NCI-H2171 treated with DMSO at 0.1 percent for 48 hours (cell line): ENCODE measurements at places on chromosomes 1 and 21.
A peak's percentile ranks its signal among the peaks of the same experiment; 100 is the strongest.

DNA sequence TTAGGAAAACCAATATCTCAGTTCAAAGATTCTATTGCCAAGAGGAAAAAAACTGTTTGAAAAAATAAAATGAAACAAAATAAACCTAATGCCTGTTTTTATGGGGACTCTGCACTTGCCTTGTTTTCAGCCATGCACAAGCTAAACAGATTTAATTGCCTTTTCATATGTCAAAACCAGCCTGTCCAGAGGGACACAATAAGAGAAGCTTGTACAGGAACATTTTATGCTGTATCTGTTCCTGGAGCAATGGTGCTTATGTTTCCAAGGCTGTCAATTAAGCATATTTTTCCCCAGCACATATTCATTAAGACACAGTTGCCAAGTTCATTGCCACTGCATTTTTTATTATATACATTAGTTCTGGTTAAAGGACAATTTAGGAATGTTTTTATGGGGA is 470.9 kb downstream of the LRRIQ3 start:
- no peak for DNase-seq

DNA sequence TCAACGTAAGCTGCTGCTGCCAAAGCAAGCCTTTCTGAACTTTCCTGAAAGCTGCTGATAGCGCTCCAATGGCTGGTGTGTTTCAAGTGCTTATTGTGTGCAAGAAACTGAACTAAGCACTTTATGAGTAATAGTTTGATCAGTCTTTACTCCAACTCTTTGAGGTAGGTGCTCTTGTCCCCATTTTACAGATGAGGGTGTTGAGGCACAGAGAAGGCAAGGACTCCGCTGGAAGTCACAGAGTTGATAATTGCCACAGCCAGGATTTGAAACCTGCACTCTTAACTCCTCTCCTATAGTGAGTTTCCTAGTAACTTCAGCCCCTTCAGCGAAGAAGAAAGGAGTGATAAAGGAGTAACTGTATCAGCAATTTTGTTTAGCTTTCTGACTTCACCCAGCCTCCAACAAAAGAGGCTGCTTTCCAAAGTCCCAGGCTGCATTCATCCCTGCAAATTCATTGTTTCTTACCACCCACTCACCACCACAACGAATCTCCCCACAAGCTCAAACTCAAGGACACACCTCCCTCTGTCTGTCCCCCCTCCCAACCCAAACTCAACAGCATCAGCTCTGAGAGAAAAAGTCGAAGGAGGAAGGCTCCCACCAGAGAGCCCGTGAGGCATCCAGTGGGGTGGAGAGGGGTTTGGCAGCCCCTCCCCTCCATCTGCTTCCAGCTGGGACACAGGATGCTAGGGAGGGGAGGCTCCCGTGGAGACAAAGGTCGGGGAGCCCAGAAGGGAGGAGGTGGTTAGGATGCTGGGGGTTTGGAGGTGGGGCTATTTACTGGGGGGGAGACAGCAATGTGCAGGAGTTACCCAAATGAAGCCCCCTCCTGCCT is 139.6 kb downstream of the NAV1 start:
- DNase-seq = peak; percentile 86

- DNase-seq = peak; percentile 26
These were observed 66.1 kb upstream of the AKT3 start for GRCh38 chr1:243916160-243916559.

DNA sequence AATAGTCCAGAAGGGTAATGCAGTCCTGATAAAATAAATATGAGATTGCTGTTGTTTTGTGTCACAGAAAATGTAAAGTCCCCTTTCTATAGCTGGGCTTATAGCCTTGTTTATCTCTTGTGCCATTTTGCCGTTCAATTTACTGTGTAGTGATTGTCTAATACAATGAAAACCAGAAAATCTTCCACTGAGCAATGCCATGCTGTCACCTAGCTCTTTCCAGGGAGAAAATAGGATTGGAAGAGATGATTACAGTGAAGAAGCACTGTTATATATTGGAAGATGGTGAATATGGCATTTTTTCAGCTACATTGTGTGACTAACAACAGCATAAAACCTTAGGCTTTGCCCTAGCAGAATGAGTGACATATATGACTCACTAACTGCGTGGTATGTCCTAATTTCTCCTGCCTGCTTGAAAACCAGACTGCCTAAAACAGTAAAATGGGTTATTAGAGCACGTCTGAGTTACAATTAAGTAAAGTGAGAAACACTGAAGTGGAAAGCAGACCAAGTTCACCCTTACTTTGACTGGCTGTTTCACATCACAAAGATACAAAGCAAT is 332.4 kb upstream of the ZP4 start:
- DNase-seq = no peak

GRCh38 chr1:174169342-174169741 is 10.0 kb downstream of the RABGAP1L start:
- DNase-seq = no peak

GRCh38 chr1:172674831-172675613 is 16.1 kb downstream of the FASLG start:
- no peak for DNase-seq

DNA sequence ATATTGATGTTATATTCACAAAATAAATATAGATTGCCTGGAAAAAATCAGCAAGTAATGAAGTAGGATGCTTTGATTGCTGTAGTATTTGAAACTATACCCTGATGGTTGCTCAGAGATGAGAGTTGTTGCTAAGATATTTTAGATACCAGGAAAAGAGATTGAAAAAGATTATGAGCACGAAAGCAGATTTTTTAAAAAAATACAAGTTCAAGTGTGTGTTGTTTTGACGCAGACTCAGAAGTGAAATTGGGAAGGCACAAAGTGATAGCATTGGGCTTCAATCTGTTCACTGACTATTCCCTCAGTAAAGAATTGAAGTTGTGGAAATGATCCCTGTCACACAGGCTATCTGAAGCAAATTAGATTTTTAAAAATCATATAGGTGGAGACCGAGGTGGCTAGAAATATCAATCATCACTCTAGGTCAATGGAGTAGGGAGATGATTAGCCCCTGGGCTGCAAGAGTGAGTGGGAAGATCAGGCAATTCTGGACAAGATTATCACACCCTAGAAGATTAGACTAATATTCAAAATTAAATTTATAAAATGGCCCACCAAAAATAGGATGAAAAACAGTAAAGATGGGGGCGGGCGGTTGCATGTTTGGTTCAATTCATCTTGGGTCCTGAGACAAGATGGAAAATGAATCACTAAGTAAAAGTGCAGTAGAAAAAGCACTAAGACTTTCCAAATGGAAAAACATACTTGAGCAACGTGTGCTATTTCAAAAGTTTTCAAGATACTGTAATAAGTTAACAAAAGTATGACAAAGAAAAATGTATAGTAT is 41.5 kb upstream of the LRRC8D start:
- no peak for DNase-seq

- DNase-seq = no peak
These were observed 76.0 kb downstream of the MAN1C1 start for GRCh38 chr1:25692560-25692959.

DNA sequence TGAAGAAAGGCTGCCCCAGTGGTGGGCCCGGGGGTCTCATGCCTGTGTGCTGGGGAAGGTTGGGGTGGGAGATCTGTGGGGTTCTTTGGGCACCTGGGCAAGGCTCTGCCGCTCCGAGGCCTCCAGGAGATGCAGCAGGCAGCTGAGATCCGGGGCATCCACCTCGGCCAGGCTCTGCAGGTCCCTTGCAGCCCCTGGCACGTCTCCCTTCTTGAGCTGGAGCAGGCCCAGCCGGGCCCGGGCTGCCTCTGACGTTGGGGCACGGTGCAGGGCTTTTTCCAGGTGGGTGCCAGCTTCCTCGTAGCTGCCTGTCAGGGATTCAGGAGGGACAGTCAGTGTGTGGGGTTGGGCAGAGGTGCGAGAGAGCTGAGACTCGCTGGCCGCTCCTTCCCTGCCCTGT is 11.4 kb upstream of the MMEL1 start:
- DNase-seq = no peak

GRCh38 chr1:78640462-78640861 is 9.2 kb upstream of the IFI44 start:
- no peak for DNase-seq

DNA sequence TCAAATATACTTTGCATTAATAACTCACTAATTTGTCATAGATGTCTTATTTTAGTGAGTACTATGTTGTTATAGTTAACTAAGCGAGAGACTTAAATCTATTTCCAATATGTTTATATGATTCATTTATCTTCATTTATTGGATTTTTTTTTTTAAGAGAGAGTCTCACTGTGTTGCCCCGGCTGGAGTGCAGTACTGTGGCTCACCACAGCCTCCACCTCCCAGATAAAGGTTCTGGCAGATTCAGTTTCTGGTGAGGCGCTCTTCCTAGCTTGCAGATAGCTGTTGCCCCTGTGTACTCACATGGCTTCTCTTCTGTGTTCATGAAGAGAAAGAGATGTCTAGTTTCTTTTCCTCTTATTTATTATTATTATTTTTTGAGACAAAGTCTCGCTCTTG is 43.9 kb downstream of the SNRPE start:
- no peak for DNase-seq

DNA sequence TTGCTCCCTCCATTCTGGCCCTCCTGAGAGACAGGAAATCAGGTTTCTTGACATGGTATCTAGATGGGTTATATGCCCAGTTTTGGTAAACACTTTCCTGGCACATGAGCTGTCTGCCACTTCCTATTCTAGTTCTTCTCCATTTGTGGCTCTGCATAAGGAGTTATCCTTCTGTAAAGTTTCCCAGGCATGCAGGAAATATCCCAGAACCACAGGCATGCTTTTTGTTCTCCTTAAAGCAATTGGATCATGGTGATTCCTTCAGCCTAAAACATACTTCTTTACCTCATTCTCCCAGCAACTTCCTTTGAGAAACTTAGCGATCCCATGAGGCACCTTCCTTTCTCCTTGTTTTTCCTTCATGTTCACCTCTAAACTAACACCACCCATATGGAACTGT is 199.8 kb downstream of the CRB1 start:
- no peak for DNase-seq

DNA sequence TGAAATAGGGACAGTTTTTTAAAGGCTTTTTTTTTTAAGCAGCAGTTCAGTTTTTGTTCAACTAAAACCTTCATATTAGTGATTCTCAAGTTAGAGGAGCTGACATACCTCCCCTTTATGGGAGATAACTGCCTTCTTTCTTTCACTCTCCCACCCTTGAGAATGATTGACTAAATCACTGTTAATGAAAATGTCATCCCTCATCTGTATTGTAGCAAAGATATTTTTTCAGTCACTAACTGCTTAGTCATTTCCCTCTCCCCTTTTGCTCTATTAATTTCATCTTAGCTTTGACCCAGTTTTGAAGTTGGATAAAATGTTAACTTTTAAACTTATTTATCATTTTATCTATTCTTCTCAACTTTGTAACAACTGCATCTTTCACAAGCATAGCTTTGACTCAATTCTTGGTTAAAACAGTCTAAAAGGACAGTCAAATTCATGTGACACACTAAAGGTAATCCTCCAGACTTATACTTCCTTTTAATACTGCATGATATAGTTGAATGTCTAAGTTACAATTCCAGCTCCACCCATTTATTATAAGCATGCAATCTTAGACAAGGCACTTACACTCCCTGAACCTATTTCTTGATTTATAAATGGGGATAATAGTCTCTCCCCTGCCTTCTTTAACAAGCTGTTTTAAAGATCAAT is 17.1 kb downstream of the CAPZA1 start:
- no peak for DNase-seq

DNA sequence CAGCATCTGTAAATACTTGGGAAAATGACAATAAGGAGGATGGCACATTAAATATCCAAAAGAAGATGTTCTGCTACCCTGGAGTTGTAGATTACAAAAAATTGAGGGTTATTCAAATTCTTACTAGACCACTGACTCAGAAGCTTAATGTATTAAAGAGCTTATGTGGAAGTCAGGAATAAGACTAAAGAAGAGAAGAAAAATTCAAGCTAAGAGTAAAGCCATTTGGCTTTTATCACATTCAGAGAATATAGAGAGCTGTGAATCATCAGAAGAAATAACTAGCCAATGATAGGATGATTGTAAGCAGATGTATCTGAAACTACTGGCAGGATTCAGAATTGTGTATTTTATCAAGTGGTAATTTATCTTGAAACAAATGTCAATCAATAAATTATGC is 237.0 kb downstream of the TBX15 start:
- no peak for DNase-seq

- DNase-seq = no peak
These were observed at the start of gene CTSK for GRCh38 chr1:150808121-150808520. Gene CTSK, minus strand, starts transcription at chr1:150808260. Its CDS starts 1,455 bp downstream, at chr1:150806805.

DNA sequence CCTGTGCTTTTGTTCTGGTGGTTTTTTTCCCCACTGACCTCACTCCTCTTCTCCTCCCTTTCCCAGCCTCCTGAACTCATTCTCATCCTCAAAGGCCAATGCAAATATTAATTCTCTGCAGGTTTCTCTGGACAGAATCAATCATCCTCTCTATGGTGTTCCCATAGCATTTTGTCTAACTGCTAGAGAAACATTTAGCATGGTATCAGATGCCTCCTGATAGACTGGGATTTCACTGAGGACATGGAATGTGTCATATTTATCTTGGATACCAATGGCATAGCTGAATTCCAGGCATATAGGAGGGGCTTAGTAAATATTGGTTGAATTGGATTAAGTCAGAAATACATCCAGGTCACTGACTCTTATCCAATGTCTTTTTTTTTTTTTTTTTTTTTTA is 46.1 kb upstream of the SRP9 start:
- no peak for DNase-seq

DNA sequence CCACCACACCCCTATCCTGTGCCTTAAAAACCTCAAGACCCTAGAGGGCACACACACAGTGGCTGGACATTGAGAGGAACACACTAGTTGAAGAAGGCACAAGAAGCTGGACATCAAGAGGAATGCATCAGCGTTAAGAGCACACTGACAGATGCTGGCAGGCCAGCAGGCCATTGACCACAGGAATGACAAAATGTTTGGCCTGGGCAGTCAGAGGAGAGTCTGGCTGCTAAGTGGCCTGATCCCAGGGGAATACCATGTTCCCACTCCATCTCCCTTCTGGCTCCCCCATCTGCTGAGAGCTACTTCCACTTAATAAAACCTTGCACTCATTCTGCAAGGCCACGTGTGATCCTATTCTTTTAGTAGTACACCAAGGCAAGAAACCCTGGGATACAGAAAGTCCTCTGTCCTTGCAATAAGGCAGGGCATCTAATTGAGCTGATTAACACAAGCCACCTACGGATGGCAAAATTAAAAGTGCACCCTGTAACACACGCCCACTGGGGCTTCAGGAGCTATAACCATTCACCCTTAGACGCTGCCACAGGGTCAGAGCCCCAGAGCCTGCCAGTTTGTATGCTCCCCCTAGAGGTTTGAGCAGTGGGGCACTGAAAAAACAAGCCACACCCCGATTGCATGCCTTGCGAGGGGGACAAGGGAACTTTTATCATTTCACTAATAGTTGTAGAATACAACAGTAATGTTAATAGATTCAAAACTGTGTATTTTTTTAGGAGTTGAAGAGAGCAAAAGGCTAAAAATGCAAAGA is 1216.1 kb upstream of the NCAM2 start:
- DNase-seq = no peak

DNA sequence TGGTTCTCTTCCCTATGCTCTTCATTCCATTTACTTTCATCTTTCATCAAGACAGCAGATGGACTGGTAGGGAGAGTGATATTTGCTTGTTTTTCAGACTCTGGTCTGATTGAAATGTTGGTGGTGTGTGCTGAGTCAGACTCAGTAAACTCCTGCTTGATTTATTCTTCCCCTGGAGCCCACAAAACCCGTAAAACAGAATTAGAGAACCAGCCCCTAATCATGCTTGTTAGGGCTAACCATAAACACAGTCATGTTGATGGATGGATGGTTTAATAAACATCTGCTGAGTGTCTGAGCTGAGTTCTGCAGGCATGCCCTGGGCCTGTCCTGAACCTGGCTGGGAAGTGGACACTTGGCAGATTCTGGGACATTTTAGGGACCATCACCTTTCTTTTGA is 24.8 kb downstream of the NOS1AP start:
- no peak for DNase-seq

GRCh38 chr1:17188889-17189631 is 15.9 kb upstream of the PADI1 start:
- no peak for DNase-seq
